ENCODE measurements at places on chromosomes 7 and 10. TPM values are rescaled to one million over a fixed set of nuclear protein-coding genes. Genes with fewer than 3 reads are reported as not detected.

DNA sequence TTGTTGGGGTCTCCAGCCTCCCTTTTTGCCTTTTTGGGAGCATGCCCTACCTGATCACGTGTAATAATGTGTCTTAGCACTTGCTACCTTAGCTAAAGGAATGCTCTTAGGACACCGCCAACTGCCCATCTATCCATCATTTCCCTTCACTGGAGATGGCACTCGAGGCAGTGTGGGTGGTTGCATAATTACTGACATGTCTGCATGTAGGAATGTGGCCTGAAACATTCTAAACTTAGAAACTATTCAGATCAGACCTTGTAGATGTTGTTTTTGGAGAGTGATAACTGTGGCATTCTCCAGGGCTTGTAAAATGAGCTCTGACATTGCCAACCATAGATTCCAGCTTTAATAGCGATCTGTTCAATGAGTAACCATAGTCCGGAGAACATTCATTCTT, 365.8 kb downstream of the BBS9 start:
- DNase-seq: no peak

DNA sequence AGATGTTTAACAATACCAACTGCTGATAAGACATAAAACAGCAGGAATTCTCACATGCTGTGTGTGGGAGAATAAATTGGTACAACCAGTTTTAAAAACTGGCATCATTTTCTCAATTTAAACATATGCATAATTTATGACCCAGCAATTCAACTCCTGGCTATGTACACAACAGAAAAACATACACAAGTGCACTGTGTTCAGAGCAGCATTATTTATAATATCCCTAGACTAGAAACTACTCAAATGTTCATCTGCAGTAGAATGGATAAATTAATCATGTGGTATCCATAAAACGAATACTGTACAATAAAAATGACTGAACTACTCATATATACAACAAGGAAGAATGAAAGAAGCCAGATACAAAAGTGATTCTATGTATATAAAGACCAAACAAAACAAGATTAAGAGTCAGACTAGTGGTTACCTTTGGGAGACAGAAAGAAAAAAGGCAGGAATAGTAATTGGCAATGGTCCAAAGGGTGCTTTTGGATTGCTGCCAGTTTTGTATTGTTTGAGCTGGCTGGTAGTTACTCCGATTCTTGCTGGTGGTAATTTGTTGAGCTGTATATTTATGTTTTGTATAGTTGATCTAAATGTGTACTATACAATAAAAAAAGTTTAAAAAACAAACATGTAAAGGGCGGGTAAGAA, 306.0 kb downstream of the TFEC start:
- DNase-seq: no peak

DNA sequence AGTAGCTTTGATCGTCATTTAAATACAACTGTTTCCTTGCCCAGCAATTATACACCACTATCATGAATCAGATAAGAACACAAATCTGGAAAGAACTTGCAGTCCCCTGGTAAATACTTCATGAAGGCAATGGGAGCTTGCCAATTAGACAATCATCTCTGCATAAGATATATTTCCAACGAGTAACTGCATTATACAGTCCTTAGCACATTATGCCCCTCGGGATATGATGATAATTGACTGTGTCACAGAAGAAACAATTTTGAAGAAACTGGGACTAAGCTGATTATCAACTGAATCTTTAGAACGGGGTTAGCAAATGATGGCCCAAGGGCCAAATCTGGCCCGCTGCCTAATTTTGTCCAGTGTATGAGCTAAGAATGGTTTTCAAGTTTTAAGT, 155.7 kb downstream of the TRIL start:
- no peak for DNase-seq

DNA sequence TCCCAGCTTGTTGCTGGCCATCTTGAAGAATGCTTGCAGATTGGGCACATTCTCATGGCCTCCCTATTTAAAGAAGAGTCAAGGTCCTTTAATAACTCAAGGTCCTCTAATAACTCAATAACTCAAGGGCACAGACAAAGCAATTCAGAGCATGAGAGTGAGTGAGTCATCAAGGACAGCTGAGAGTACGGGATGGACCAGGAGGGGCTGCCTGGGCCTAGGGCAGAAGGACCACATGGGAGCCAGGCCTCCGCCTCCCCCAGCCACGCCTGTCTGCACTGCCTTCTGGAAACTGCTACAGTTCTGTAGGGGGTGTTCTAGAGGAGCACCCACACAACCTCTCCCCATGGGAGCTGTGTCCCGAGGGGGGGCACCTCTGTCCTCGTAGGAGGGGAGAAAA, 48.9 kb downstream of the ZNF503 start:
- no peak for DNase-seq

GRCh38 chr7:25963733-25964132, 188.3 kb upstream of the NFE2L3 start:
- no peak for DNase-seq

DNA sequence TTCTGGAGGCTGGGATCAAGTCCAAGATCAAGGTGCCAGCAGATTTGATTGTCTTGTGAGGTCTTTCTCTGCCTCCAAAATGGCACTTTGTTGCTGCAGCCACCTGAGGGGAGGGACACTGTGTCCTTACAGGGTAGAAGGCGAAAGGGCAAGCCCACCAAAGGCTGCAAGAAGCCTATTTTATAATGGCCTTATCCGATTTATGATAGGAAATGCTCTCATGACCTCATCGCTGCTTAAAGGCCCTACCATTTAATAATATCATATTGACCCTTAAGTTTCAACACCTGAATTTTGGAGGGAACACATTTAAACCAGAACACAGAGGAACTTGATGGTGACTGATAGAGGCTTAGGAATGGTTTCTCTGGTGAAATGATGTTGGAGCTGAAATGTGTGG, 296.5 kb downstream of the TWIST1 start:
- DNase-seq: no peak

GRCh38 chr7:148060724-148061123, 529.8 kb upstream of the C7orf33 start:
- no peak for DNase-seq

DNA sequence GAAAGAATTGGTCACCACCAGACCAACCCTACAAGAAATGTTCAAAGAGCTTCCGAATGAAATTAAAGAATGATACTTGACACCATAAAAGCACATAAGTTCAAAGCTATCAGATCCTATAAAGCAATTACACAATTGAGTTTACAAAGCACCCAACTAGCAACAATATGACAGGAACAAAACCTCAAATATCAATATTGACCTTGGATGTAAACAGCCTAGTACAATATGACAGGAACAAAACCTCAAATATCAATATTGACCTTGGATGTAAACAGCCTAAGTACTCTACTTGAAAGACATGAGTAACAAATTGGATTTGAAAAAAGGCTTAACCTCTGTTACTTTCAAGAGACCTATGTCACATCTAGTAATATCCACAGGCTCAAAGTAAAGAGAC, 1201.4 kb downstream of the XPNPEP1 start:
- DNase-seq: no peak

DNA sequence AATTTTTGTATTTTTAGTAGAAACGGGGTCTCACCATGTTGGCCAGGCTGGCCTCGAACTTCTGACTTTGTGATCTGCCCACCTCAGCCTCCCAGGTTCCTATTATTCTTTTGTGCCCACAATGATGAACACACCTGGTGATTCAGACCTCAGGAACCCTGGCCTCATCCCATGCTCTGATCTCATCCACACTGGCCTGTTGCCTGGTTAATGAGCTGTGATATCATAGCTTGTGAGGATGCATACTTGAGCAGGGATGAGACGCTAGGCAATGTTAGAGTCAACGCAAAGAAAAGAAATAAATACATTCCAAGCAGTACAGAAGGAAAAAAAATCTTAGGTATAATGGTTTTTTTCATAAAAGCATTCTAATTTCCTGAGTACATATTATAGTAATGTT, 82.4 kb upstream of the RNF32 start:
- no peak for DNase-seq

DNA sequence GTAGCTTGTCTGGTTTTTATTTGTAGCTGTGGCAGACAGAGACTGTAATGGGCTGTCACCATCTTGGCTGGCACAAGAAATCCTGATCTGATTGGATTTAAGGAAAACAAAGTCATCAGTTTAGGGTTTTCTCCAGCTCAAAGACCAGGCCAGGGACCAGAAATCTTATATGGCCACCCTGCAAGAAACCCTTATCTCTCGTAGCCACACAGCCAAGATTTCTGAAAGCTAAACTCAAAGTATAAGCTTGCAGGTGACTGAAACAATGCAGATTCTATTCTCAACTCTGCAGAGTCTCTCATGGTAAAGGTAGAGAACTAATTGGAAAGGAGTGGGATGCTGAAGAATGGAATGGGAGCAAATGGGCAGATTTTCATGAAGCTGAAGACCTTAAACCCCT, 3.2 kb upstream of the ASB13 start:
- DNase-seq: no peak

- no peak for DNase-seq
Observed at GRCh38 chr7:88460650-88461049, 154.0 kb upstream of the STEAP4 start.

DNA sequence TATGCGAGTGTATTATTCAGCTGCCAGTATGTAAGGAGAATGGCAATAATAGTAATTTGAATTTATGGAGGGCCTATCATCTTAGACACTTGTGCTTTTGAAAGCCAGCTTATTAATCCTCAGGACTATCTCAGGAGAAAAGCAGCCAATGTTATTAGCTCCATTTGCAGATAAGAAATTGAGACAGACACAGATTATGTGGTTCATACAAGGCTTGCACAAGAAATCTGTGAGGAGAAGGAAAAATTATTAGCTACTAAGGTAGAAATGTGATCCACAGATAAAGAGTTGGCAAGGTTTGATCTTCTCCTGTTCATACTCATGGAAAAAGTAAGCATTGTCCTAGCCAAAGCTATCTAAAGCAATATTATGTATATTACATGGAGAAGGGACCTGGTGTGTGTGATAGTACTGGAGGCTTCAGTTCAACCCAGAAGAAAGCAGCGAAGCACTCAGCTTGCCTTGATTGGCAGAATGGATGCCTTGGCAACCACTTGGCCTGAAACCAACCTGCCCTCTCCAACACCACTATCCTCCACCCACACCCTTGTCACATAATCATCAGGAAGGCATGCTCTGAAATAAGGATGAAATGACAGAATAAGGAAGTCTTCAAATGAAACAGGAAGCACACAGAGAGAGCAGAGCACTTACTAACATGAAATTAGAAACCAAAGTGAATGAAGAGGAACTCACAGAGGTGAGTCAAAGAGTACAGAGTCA, 18.0 kb downstream of the MACC1 start:
- DNase-seq: no peak

DNA sequence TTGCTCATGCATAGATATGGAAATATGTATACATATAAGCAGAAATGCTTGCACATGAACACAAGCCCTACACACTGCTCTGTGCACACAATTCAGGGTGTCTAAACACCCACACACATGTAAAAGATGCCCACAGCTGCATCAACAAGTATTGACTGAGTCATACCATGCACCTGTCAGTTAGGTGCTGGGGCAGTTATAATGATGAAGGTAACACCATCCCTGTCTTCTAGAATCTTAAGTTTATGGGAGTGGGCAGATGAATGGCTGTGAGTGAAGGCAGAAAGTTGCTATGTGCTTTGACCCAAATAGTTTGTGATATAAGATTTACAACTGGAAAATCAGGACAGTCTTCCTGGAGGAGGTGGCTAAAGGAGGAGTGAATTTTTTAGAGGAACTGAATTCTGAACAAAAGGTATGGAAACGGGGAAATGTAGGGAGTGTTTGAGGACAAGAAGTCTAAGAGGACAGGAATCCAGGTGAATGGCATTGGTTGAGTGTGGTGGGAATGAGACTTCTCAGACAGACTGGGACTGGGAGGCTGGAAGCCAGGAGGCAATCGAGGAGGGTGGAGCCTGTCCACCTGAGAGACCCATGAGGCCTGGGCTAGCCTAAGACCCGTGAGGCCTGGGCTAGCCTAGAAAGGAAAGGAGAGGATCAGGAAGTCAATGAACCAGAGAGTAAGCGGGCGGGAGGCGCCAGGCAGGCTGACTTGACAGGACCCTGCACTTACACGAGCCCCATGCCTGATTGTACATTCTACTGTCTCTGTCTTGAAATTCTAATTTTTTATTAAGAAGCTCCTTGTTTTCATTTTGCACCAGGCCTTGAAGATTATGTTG, 20.7 kb downstream of the POLL start:
- DNase-seq: peak; percentile 24

- DNase-seq: no peak
Observed at GRCh38 chr7:101882005-101882421, 64.6 kb downstream of the CUX1 start.

GRCh38 chr7:18013936-18014335, 13.7 kb downstream of the PRPS1L1 start:
- no peak for DNase-seq

GRCh38 chr7:123533929-123534382, 439 bp downstream of the IQUB start:
- no peak for DNase-seq

DNA sequence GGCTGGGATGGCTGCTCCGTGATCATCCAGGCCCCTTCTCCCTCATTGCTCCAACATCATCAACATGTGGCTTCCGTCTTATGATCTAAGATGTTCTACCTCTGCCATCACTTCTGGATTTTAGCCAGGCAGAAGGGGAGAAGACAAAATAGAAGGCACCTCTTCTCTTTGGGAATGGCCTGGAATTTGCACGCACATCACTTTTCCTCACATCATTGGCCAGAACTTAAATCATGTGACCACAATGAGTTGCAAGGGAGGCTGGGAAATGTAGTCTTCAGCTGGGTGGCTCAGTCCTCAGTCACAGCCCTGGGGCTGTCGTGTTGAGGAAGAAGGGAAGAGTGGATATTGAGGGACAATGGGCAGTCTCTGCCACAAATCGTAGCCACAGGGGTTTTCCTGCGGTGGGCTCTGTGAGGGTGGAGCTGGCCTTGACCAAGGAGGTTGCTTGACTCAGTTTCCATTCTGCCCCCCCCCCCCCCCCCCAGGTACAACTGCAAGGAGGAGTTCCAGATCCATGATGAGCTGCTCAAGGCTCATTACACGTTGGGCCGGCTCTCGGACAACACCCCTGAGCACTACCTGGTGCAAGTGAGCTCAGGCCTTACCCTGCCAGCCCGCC, 50.3 kb downstream of the PALD1 start:
- no peak for DNase-seq

Gene MUC3A
- 0.86 TPM for total RNA-seq

Gene PRF1
- 1.2 TPM for total RNA-seq

Gene UNCX
- total RNA-seq: not detected

Gene ANK3
- 173 TPM for total RNA-seq

Gene WNT8B
- total RNA-seq: not detected

Data from cardiac septum (tissue), 1 donor.